ENCODE measurements at places on chromosomes 7 and 10. TPM values are rescaled to one million over a fixed set of nuclear protein-coding genes. Genes with fewer than 3 reads are reported as not detected.

- no peak overlapping the region for H3K4me3 ChIP-seq
- no peaks in the 10 kb centered on the region for H3K27me3 ChIP-seq
- H3K27ac ChIP-seq = no peak overlapping the region
- H3K36me3 ChIP-seq = no peaks in the 10 kb centered on the region
These were observed 281.1 kb upstream of the LRRN3 start for GRCh38 chr7:110809832-110810231.

GRCh38 chr7:121083790-121084251 is 95.3 kb downstream of the CPED1 start:
- no peak for DNase-seq
- H3K27me3 ChIP-seq = no peaks in the 10 kb centered on the region

Gene CHCHD3
- 47.9 TPM for total RNA-seq

GRCh38 chr7:94584113-94584512 is 71.8 kb downstream of the SGCE start:
- H3K27me3 ChIP-seq = no peaks in the 10 kb centered on the region
- H3K4me1 ChIP-seq = no peaks in the 10 kb centered on the region
- H3K27ac ChIP-seq = no peak overlapping the region
- no peak overlapping the region for H3K4me3 ChIP-seq

Gene STK17A
- total RNA-seq = 14.8 TPM
